Stimulated activated CD4-positive, alpha-beta T cell treated with anti-CD3 and anti-CD28 coated beads, Interleukin-1b, Interleukin-23, amount 100 ng/mL, for 1 hour (primary cell): ENCODE measurements at places on chromosomes 16 and 17.

GRCh38 chr17:8052256-8053252, 13.7 kb downstream of the ALOX15B start:
- no peak for DNase-seq

DNA sequence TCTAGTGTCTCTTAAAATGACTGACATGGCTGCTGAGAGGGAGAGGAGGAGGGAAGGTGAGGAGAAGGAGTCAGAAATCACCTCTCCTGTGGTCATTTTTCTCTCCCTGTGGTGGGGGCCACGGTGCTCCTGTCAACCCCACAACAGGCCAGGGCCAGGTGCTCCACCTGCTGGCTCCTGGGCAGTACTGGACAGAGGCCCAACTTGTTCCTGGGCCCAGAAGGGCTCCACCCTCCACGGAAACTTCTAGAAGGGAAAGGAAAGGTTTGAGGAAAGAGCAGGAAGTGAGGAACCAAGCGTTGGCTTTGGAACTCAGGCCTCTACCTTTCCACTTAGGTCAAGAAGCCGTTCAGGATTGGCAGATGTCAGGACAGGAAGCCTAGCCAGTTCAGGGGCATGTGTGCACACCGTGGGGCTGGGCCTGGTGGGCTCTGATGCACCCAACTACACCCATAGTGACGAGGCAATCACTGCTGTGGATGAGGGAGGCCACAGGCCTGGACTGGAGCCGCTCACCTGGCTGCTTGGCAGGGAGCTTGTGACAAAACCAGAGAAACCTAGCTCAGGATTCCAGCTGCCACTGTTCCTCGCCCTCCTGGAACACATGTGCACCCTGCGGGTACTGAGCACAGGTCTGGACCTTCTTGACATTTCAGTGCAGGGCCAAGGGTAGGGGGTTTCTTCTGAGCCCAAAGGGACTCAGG, 36.1 kb downstream of the WNT3 start:
- no peak for DNase-seq

- DNase-seq = no peak
These were observed 81.1 kb downstream of the VPS35L start for GRCh38 chr16:19636436-19637267.

DNA sequence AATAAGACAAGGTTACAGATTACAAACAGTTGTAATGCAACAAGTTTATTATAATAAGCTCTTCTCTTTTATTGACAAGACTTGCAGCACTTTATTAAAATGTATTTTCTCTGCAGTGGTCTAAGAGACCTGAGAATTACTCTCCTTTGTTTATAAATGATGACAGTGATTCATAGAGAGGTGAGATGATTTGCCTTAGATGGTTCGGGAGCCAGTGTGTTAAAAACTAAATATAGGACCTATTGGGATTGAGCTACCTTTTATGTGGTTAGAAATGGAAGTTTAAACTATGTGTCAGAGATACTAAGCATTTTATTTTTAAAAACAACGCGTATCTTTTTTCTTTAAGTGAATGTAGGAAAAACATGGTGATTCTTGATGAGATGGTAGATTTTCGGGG, 2.9 kb upstream of the KRTAP3-3 start:
- no peak for DNase-seq

GRCh38 chr16:27273670-27274423, 5.3 kb upstream of the NSMCE1 start:
- no peak for DNase-seq

GRCh38 chr16:48384520-48385252, 527 bp downstream of the SIAH1 start:
- DNase-seq = no peak

- DNase-seq = no peak
These were observed 25.0 kb upstream of the ZNF750 start for GRCh38 chr17:82864713-82865248.

GRCh38 chr17:76735006-76735405, 2.1 kb downstream of the SRSF2 start:
- no peak for DNase-seq

DNA sequence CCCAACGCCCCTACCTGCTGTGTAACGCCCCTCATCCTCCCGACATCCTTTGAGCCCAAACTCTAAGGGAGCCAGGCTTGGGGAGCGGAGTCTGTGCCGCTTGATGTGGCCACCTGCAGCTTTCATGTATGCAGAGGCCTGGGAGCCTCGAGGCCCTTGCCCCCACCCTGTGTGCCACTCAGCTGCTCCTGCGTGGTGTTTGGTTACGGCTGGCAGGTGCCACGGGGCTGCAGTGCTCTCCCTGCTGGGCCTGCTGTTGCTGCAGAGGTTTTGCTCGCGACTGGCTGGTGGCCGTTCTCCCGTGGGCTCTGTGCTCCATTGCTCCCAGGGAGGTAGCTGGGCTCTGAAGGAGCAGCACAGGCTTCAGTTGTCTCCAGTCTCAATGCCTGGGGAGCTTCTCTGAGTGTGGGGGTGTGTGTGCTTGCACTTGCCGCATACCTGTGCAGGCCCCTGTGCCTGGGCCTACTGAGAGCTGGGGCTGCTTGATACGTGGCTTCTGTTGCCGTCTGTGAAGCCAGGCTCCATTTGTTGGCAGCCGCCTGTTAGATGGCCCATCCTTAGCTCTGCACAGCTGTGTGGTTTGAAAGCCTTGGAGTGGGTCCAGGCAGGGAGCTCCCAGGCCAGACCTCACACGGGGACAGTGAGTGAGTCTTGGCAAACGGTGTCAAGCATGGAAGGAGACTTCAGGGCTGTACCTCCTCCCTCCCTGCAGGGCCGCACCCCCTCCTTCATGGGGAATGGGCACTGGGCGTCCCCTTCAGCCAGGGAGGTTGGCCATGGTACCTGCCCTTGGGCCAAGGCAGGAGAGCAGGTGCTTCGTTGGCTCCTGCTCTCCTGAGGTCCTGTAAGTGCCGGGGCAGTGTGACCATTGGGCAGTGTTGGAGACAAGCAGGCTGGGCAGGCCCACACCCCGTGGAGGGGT, 47.2 kb downstream of the PDPK1 start:
- no peak for DNase-seq

DNA sequence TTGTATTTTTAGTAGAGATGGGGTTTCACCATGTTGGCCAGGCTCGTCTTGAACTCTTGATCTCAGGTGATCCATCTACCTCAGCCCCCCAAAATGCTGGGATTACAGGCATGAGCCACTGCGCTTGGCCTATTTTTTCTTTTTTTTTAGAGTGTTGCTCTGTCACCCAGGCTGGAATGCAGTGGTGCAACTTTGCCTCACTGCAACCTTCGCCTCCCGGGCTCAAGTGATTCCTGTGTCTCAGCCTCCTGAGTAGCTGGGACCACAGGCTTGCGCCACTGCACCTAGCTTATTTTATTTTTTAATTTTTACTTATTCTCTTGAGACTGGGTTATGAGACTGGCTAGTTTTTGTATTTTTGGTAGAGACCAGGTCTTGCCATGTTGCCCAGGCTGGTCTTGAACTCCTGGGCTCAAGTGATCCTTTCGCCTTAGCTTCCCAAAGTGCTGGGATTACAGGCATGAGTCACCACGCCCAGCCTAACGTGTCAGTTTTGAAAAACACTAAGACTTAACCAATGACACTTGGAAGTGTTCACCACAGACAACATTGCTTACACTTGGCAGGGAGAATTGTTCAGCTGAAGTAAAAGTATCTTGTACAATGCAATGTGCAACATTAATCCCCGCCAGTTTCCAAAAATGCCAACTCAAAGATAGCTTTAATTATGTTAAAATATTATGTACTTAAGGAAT, 26.9 kb downstream of the ATAD5 start:
- DNase-seq = no peak

- no peak for DNase-seq
These were observed at the start of gene ATP2C2 for GRCh38 chr16:84368308-84368996. Gene ATP2C2 (plus strand): TSS chr16:84368538. CDS start chr16:84368616, 78 bp downstream.

DNA sequence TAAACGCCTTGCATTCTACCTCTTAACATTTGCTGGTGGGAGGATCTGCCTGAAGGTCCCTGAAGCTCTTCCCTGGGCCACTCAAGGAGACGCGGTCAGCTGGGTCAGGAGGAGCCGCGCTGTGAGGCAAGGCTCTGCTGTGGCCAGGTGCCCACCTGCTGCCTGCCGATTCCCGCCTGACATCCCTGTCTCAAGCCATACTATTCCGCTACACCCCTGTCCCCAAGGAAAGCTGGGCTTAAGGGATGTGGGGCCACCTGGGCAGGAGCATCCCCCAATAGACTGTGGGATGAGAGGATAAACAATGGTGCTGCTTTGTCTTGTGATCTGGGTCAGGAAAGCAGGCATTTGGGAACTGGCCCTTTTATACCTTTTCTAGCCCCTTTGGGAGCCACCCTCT, 5.1 kb downstream of the TPPP3 start:
- no peak for DNase-seq

- no peak for DNase-seq
These were observed 25.9 kb upstream of the LITAF start for GRCh38 chr16:11612665-11613025.

GRCh38 chr16:46843898-46844642, 13.1 kb upstream of the C16orf87 start:
- no peak for DNase-seq

DNA sequence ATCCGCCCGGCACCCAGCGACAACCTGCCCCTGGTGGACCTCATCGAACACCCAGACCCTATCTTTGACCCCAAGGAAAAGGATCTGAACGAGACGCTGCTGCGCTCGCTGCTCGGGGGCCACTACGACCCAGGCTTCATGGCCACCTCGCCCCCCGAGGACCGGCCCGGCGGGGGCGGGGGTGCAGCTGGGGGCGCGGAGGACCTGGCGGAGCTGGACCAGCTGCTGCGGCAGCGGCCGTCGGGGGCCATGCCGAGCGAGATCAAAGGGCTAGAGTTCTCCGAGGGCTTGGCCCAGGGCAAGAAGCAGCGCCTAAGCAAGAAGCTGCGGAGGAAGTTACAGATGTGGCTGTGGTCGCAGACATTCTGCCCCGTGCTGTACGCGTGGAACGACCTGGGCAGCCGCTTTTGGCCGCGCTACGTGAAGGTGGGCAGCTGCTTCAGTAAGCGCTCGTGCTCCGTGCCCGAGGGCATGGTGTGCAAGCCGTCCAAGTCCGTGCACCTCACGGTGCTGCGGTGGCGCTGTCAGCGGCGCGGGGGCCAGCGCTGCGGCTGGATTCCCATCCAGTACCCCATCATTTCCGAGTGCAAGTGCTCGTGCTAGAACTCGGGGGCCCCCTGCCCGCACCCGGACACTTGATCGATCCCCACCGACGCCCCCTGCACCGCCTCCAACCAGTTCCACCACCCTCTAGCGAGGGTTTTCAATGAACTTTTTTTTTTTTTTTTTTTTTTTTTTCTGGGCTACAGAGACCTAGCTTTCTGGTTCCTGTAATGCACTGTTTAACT, 1.0 kb downstream of the NOG start:
- no peak for DNase-seq

DNA sequence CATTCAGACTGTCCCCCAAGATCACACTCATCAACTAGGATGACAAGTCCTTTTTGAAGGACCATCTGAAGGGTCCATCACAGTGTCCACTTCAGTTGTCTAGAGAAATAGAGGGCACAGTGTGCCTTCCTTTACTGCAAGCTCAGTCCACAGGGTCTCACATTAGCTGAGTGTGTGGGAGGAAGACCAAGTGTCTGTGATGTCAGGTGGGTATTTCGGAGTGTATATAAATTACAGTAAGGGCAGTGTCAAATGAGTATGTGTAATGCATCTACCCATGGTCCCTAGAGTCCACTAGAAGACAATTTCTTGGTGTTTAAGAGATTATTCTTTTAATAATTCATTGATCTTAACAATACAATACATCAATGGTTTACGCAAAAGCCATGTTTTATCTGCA, 272.2 kb downstream of the CDH13 start:
- no peak for DNase-seq

DNA sequence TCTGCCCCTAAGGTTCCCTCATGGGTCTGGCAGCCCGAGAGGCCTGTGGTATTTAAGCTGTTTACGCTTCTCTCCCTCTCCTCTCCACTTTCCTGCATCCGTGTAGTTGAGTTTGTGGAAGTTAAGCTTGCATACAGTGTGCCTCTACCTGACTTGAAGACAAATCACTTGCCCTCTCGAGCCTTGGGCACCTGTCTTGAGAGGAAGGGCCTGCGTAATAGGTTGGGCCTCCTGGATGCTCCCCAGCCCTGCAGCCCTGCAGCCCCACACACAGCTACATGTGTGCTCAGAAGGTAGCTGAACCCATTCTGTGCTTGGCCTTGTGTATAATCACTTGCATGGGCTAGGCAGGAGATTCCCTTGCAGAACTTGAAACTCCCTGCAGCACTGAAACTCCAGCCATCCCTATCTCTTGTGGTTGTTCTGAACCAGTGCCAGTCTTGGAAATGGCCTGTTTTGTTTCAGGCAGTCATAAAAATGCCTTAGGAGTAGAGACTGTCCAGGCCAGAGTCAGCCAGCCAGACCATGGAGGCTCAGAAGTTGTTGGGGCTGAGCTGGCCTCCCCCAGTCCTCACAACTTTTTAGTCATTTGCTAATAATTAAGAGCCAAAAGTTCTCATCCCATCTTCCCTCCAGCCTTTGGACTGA, 134.6 kb downstream of the CLEC16A start:
- DNase-seq = no peak

GRCh38 chr17:33572615-33573014, 279.5 kb upstream of the ASIC2 start:
- DNase-seq = no peak

DNA sequence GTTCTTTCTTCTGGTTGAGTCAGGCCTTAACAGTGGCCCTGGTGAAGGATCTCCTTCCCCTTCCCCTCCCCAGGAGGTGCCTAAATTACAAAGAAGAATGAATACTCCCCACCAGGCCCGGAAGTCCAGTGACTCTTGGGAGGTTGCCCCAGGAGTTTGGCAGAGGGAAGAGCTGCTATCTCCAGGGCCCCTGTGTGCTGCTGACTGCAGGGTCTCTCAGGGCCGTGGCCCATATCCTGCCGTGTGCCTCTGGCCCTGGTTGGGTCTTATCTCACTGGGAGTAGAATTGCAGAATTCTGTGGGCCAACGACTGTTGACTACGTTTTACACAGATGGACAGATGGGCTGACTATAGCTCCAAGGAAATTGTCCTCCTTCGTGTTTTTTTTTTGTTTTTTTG, 28.0 kb downstream of the AKAP1 start:
- DNase-seq = no peak

GRCh38 chr16:72502594-72503005, 330.6 kb upstream of the PMFBP1 start:
- DNase-seq = no peak

DNA sequence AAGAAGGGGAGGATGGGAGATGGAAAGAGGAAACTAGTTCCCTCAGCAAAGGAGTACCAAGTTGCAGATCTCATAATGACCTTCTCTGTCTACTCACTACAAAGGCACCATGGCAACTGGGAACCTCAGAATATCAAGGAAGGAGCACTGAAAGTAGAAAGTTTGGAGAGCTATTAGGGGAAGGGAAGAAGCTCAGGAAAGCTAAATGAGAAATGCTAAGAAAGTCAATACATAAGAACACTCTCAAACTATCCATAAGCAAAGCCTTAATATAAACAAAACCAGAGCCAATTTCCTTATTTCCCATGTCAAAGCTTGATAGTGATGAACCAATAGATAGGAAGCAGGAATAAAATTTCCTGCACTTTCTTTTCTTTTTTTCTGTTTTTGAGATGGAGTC, 57.9 kb upstream of the C17orf78 start:
- DNase-seq = no peak
